Left lung (tissue), 14 donors: ENCODE measurements at places on chromosomes 2 and 18. TPM values are rescaled to one million over a fixed set of nuclear protein-coding genes. Genes with fewer than 3 reads are reported as not detected.

DNA sequence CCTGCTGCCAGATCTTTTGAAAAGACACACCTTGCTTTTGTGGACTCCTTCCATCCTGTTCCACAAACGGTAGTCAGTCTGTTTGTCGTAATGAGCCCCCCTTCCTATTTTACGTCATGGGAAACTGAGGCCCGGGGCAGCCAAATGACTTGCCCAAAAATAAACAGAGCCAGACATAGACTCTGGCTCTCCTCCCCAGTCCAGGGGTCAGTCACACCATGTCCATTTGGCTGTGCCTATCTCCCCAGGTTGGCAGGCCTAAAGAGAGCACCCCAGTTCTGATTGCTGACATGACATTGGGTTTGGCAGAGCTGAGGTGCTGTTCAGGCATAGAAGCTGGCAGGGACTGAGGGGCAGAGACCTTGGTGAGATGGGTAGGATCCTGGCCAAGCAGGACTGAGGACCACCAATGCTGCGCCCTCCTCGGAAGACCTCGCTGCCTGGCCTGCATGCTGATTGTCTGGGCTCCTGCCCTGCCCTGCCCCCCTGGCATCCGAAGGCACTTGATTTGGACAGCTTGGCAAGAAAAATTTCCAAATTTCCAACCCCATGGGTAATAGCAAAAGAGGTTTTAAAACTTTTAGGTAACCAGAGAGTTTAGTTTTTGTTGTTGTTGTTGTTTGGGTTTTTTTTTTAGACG, 335.4 kb downstream of the DYSF start:
- no peak for DNase-seq
- H3K4me1 ChIP-seq: no peaks in the 10 kb centered on the region
- no peak overlapping the region for H3K27ac ChIP-seq
- H3K4me3 ChIP-seq: no peak overlapping the region
- no peaks in the 10 kb centered on the region for H3K36me3 ChIP-seq

DNA sequence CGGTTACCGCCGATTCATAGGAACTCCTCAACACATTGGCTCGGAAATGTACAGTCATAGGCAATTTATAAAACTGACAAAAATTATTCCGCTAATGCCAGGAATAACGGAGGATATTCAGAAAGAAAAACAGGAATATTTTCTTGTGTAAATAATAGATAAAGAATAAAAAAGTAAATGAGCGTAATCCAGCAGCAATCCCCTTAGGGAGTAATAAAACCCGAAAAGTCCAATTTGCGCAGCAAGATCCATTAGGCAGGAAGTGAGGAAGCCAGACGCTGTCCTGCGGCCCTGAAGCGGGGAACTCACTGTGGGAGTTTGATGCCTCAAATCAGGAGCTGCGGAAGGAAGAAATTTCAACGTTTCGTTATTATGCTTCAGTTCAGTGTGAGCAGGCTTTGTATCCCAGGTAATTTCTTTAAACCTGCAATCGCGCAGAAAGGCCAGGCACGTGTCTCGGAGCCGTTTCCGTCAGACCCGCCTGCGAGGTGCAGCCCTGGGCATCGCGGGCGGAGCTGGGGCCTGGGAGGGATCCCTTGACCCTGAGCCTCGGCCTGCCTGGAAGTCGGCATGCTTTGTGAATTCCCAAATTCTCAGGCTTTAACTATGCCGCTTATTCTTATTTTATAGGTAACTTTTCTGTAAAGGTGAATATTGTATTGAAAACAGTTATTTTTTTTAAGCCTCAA, 180.9 kb upstream of the ALKAL2 start:
- no peaks in the 10 kb centered on the region for H3K4me1 ChIP-seq
- no peak overlapping the region for H3K4me3 ChIP-seq
- no peak overlapping the region for H3K27ac ChIP-seq
- no peaks in the 10 kb centered on the region for H3K36me3 ChIP-seq
- H3K27me3 ChIP-seq: peaks cover 15% of the 10 kb centered on the region
- no peak for DNase-seq

- peaks cover 8% of the 10 kb centered on the region for H3K4me1 ChIP-seq
- no peak overlapping the region for H3K4me3 ChIP-seq
- no peak overlapping the region for H3K27ac ChIP-seq
- no peaks in the 10 kb centered on the region for H3K27me3 ChIP-seq
- H3K36me3 ChIP-seq: no peaks in the 10 kb centered on the region
- no peak for DNase-seq
These were observed 27.2 kb upstream of the MYCN start for GRCh38 chr2:15913146-15913545.

GRCh38 chr2:162060532-162060931, 13.5 kb downstream of the DPP4 start:
- H3K27ac ChIP-seq: no peak overlapping the region
- no peaks in the 10 kb centered on the region for H3K36me3 ChIP-seq
- no peak overlapping the region for H3K4me3 ChIP-seq
- no peak for DNase-seq

Gene C2orf80
- not detected for total RNA-seq
